ENCODE measurements at places on chromosomes 6 and 20. TPM values are rescaled to one million over a fixed set of nuclear protein-coding genes. Genes with fewer than 3 reads are reported as not detected.

The SEMG1 gene
- not detected for total RNA-seq

GRCh38 chr6:4341078-4341797 lies 205.9 kb upstream of the ECI2 start:
- no peaks in the 10 kb centered on the region for H3K4me1 ChIP-seq
- H3K27me3 ChIP-seq = no peaks in the 10 kb centered on the region
- DNase-seq = no peak
- no peaks in the 10 kb centered on the region for H3K36me3 ChIP-seq
- H3K4me3 ChIP-seq = no peak overlapping the region

DNA sequence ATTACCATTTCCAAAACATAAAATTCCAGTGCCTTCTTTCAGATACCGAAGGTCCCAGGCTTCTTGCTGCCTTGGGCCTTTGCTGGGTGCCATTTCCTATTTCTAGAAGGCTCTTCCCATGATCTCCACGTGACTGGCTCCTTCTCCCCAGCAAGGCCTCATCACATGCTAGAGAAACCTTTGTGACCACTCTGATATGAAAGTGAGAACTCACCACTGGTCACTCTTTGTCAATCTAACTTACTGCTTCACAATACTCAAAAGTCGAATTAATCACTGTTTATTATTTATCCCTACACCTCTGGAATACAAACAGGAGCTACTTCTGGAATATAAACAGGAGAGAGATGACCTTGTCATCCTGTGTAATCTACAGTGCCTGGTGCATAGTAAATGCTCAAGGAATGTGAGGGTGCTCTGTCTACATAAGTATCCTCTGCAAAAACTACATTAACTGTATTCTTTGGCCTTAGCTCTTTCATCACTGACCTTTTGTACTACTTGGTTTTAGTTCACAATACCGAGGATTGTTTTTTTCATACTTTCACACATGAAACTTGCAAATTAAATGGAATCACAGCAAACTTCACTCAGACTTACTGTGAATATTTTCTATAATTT lies 1.6 kb downstream of the STX7 start:
- DNase-seq = no peak
- H3K4me1 ChIP-seq = peaks cover 62% of the 10 kb centered on the region
- H3K27ac ChIP-seq = no peak overlapping the region
- H3K4me3 ChIP-seq = peak overlapping the region; percentile 96

DNA sequence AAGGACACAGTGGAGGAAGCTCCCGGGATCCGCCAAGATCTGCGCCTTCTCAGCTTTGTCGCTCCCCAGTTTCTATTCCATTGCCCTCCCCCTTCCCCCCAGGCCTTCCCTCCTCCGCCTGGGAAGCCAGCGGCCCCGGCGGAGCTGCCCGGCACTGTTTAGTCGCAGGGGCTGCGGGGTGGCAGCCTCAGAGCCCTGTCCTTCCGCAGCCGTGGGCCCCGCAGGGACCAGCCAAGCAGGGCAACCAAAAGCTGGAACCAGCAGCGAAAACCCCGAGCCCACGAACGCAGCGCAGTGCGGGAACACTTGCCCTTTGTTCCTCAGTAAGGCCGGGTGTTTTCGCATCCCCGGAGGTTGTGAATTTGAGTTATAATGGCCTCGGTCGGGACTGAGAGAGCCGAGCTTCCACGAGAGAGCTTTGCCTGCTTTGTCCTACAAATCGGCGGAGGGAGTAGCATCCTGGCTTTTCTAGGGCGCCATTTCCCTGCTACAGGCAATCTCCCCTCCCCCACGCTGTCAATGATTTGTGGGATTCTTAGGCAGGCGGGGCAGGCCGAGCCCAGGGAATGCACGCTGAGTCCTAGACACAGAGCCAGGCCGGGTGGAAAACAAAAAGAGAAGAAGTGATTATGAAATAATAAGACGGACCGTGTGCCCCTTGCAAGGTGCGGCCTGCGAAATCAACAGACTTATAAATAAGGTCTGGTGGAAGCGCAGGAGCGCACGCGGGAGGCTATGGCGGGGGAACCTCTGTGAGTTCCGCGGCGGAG lies 4.0 kb upstream of the TUBB2B start:
- DNase-seq = peak; percentile 95
- peaks cover 60% of the 10 kb centered on the region for H3K4me1 ChIP-seq
- H3K4me3 ChIP-seq = peak overlapping the region; percentile 56
- H3K27ac ChIP-seq = peak overlapping the region; percentile 65

GRCh38 chr20:20343932-20344331 lies 24.0 kb upstream of the INSM1 start:
- H3K27ac ChIP-seq = no peak overlapping the region
- no peak overlapping the region for H3K4me3 ChIP-seq
- H3K36me3 ChIP-seq = no peaks in the 10 kb centered on the region
- no peaks in the 10 kb centered on the region for H3K4me1 ChIP-seq
- H3K27me3 ChIP-seq = no peaks in the 10 kb centered on the region

- H3K27ac ChIP-seq = peak overlapping the region; percentile 69
- H3K36me3 ChIP-seq = no peaks in the 10 kb centered on the region
- DNase-seq = peak; percentile 84
- H3K4me1 ChIP-seq = no peaks in the 10 kb centered on the region
- H3K4me3 ChIP-seq = no peak overlapping the region
- no peaks in the 10 kb centered on the region for H3K27me3 ChIP-seq
These were observed 46.2 kb upstream of the EEF1A1 start for GRCh38 chr6:73566954-73567591.

- H3K27ac ChIP-seq = no peak overlapping the region
- DNase-seq = no peak
- no peaks in the 10 kb centered on the region for H3K36me3 ChIP-seq
- H3K4me1 ChIP-seq = no peaks in the 10 kb centered on the region
- H3K4me3 ChIP-seq = no peak overlapping the region
- H3K27me3 ChIP-seq = no peaks in the 10 kb centered on the region
These were observed 400.8 kb upstream of the CHD6 start for GRCh38 chr20:42018979-42019378.

- H3K4me3 ChIP-seq = no peak overlapping the region
- DNase-seq = peak; percentile 80
- H3K27me3 ChIP-seq = no peaks in the 10 kb centered on the region
- H3K27ac ChIP-seq = no peak overlapping the region
- H3K36me3 ChIP-seq = no peaks in the 10 kb centered on the region
These were observed 205.1 kb upstream of the GMDS start for GRCh38 chr6:2450546-2450945.

DNA sequence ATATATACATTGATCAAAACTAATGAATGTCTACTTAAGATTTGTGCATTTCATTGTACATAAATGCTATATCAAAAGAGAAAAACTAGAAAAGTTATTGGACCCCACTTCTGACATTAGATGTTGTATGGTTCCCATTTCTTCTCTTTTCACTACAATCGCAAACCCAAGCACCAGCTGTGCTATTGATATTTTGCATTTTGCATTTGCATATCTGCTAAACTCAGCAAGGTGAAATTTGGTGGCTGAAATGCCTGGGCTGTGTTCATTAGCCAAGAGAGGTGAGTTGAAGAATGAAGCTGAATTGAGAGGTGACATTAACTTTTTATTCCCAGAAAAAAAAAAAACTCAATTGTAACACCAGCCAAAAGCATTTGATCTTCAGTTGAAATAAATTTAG lies 232.1 kb upstream of the TENT5A start:
- H3K27me3 ChIP-seq = no peaks in the 10 kb centered on the region
- no peak overlapping the region for H3K27ac ChIP-seq
- no peak overlapping the region for H3K4me3 ChIP-seq

DNA sequence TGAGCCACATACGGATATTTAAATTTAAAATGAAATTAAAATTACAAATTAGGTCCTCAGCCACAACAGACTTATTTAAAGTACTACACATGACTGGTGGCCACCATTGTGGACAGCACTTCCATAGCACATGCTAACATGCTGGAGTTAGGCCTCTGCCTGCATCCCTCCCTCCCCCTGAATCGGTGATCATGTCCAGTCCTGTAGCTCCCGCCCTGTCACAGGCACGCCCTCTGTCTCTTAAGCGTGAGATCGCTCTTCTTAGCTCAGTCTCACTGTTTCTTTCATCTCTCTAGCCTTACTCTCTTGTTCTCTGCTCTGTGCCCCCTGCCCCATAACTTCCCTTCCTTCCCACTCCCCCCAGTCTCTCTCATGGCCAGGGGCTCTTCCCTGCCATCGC lies 28.9 kb downstream of the ELMO2 start:
- H3K4me3 ChIP-seq = no peak overlapping the region
- DNase-seq = no peak
- H3K4me1 ChIP-seq = no peaks in the 10 kb centered on the region
- peaks cover 100% of the 10 kb centered on the region for H3K36me3 ChIP-seq

The MRPL2 gene
- total RNA-seq = 8.8 TPM

- H3K27ac ChIP-seq = no peak overlapping the region
- H3K27me3 ChIP-seq = no peaks in the 10 kb centered on the region
- DNase-seq = peak; percentile 23
- no peak overlapping the region for H3K4me3 ChIP-seq
These were observed 789.7 kb downstream of the FRK start for GRCh38 chr6:115270953-115271352.

DNA sequence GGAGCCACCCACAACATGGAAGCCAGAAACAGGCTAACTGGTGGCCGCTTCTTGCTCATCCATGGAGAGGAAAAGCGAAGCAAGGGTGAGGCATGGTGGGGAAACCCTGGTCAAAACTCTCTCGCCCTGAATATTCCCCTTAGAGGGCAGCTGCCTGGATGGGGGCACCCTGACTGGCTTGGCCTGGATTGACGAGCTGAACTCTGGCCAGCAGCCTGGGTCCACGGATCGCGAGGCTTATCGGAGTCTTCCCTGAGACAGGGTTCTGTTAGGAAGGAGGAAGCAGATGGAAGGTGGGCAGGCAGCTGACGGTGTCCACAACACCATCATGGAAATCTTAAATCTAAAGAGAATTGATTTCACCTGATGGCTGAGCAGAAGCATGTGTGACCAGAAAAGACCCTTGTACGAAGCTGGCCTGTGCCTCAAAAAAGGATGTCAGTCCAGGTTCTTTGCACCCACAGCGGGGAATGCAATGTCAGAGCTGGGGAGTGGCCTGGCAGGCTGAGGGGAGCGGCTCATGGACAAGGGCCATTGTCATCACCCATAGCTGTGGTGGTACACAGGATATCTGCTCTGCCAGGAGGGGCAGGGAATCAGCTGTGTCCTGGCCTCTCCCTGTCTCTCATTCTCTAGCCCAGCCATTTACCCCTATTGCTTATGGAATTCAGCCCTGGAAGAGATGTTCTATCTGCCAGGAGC lies 109.4 kb upstream of the SNX9 start:
- H3K27ac ChIP-seq = no peak overlapping the region
- no peak overlapping the region for H3K4me3 ChIP-seq
- H3K27me3 ChIP-seq = no peaks in the 10 kb centered on the region
- peaks cover 3% of the 10 kb centered on the region for H3K4me1 ChIP-seq
- no peaks in the 10 kb centered on the region for H3K36me3 ChIP-seq
- no peak for DNase-seq

The IL20RA gene
- total RNA-seq = 5.2 TPM

DNA sequence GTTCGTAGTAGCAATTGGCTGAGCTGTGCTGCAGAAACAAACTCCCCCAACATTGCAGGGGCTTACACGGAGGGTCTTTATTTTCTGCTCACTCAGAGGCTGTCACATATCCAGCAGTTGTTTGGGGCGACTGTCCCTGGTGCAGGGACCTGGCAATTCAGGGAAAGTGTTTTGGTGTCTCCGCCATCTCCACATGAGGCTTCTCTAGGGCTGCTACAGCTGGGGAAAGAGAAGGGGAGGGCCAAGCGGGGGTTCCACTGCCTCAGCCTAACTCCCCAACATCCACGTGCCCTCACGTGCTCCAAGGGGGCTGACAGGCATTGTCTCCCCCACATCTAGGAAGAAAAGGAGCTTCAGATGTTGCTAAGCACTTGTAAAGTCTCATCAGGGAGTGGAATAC lies 61.3 kb upstream of the NXT1 start:
- H3K36me3 ChIP-seq = no peaks in the 10 kb centered on the region
- no peaks in the 10 kb centered on the region for H3K27me3 ChIP-seq
- no peak for DNase-seq
- no peak overlapping the region for H3K4me3 ChIP-seq

The ABCF1 gene
- 32.6 TPM for total RNA-seq

All from stomach (tissue), 19 donors.